ENCODE measurements at places on chromosomes 5 and 9.

- no peak for DNase-seq
Measured at GRCh38 chr5:58182287-58182841, 277.5 kb downstream of the PLK2 start.

GRCh38 chr9:110143950-110144545, 63.9 kb downstream of the C9orf152 start:
- no peak for DNase-seq

- DNase-seq, result no peak
Measured at GRCh38 chr9:118809160-118809625, 560.0 kb downstream of the BRINP1 start.

DNA sequence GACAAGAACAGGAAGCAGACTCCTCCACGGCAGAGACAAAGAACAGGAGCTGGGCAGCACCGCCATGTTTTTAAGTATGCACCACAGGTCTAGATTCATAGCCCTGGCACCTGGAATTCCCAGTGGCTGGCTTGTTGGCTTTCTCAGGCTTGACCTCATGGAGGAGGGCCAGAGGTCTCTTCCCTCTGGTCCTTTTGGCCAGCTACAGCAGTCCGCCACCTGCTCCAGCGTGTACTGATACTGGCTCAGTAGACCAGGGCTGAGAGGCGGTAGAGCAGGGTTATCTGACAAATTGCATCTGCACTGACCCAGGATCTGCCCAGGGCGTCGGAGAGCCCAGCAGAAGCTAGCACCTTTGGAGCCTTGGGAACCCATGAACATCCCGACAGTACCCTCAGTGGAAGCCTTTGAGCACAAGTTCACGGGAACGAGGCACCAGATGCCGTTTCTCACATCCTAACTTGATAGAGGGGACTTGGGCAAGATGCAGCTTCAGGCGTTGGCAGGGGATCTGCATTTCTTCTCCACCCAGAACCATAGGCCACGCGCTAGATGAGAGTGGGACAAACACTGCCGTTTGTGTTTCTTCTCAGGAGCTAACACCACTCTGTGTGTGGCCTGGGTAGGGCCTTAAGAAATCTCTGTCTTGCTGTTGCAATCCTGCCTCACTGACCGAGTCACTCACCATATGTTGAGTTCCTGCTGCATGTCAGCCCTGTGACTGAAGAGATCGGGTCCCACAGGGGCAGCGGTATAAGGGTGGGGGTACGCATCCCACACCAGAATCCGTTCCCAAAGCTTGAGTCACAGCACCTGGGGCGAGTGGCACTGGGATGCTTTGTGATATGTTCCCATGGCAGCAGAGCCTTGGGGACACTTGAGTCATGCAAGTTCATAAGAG, 90.3 kb upstream of the OTULINL start:
- no peak for DNase-seq

DNA sequence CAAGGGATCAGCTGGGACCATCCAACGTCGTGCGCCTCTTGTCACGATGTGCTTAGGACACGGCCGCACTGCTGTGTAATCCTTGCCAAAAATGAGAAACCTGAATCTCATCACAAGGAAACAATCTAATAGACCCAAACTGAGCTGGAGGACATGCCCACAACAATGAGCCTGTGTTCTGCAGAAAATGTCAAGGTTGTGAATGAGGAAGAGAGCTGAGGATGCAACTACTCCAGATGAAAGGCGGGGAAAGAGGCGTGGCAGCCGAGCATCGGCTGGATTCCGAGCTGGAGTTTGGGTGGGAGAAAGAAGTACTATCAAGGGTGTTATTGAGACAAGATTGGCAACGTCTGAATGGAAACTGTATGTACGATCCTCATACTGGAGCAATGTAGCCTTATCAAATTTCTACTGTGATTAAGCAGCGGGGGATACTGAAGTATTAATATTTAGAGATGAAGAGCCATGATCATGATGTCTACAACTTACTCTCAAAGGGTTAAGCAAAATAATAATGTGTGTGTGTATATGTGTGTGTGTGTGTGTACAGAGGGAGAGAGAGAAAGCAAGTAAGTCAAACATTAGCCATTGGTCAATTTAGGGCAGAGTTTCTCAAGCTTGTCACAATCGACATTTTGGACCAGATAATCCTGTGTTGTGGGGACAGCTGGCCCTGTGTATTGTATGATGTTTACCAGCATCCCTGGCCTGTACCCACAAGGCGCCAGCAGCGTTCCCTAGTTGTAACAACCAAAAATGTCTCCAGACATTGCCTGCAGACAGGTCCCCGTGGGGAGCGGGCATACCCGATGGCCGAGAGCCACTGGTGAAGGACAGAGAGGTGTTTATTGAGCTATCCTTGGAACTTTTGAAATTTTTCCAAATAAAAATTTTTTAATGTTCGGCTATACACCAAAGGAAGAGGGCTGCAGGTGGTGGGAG, 46.5 kb downstream of the DUSP1 start:
- DNase-seq, result no peak

- DNase-seq, result no peak
Measured at GRCh38 chr5:37720550-37720952, 119.3 kb downstream of the GDNF start.

GRCh38 chr9:1490341-1491232, 440.4 kb downstream of the DMRT2 start:
- DNase-seq, result no peak

GRCh38 chr5:64790210-64790609, 21.5 kb downstream of the CWC27 start:
- DNase-seq, result no peak

GRCh38 chr5:74240783-74241750, 399.5 kb downstream of the ENC1 start:
- no peak for DNase-seq

DNA sequence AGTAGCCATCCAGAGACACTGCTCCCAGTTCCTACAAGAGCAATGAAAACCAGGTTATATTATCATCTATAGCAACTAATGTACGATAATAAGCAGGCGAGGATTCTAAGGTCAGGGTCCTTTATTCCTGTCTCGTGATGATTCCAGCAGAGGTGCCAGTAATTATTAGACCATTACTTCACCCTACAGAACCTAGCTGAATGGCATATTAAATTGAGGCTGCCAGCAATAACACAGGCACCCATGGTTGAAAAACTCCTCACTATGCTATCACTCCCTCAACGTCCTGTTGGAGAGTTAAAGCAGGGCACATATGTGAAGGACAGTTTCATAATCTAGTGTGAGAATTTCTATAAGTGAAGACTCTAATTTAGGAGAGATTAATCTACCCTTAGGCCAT, 29.7 kb downstream of the DCAF12 start:
- DNase-seq, result no peak

GRCh38 chr5:73780302-73781080, 154.5 kb downstream of the ARHGEF28 start:
- DNase-seq, result no peak

- no peak for DNase-seq
Measured at GRCh38 chr9:13715430-13715829, 435.9 kb upstream of the MPDZ start.

DNA sequence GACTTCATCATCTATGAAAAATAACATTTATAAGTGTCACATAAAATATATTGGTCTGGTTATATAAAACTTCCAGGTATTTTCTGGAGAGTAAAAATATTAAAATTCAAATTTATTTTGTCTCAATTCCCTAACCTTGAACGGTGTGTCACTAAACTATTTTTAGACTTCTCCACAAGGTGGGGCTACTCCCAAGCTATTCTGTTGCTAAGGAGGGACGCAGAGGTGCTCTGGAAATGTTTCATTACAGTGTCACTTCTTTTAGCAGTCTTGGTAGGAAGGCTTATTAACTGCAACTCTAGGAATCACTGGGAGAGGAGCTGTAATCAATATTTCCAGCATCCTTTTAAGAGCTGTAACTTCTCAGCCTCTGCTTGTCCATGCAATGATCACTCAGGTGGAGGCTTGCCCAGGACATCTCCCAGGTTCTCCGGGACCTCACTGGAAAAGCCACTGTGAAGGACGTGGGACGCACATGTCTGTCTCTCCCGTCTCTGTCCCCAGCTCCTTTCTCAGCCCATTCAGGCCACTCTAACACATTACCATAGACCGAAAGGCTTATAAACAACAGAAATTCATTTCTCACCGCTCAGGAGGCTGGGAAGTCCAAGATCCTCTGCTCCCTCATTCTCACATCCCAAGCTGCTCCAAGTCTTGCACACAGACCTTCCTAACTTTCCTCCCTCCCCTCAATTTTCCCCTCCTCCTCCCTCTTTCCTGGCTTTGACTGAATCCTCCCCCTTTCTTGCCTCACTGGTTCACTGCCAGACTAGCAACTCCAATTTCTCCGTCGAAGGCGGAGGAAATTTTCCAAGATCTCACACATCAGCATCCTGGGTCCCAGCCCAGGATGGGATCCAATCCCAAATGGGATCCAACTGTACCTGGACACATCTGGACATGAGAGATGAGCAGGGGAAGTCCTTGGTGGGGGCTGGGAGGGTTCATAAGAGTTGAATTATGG, 32.7 kb upstream of the DNAH5 start:
- DNase-seq, result no peak

- DNase-seq, result no peak
Measured at GRCh38 chr9:14313951-14314423, at the start of gene NFIB. TSS of gene NFIB (minus strand) at chr9:14314141. CDS start at chr9:14313511, 630 bp downstream.

- no peak for DNase-seq
Measured at GRCh38 chr9:107051392-107051791, 188.4 kb downstream of the ZNF462 start.

DNA sequence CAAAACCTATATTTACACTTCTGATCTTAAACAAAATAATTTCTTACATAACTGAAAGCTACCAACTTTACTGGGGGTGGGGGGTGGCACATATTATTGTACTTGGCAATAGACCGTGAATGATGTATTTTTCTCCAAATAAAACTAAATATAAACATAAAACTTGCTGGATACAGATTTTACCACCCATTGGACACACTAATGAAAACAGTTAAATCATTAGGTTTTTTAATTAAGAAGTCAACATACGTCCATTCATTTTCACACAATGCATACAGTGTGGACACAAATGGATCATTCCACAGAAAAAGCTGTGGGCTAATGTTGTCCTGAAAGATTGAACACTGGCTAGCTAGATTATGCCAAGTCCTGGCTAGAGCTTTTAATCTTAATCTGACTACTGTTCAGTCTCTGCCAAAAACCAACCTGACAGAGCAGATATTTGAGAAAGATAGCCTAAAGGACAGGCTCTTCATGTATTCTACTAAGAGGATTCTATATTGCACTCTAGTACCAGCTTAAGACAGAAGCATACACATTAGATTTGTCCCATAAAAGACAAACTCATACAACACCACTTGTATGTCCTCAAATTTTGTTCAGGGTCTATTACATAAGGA, 118.1 kb downstream of the SIL1 start:
- no peak for DNase-seq

DNA sequence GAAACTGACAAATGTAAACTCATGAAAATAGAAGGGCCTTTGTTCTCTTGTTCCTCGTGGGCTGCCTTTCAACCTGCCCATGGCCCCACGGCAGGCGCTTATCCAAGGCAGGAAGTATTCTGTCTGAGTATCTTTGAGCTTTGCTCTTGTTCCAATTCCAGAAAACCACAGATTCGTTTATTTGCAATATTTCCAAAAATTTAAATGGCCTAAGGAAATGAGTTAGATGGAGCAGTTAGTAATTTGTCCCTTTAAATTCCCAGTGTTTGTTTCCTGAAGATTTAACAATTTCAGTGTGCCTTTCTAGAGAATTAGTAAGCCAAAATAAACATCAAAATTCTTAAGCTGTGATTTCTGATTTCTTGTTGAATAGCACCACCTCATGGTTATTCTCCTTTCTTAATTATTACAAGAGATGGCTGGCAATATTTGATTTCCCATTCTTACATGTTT, 299.4 kb upstream of the RASA1 start:
- DNase-seq, result no peak

DNA sequence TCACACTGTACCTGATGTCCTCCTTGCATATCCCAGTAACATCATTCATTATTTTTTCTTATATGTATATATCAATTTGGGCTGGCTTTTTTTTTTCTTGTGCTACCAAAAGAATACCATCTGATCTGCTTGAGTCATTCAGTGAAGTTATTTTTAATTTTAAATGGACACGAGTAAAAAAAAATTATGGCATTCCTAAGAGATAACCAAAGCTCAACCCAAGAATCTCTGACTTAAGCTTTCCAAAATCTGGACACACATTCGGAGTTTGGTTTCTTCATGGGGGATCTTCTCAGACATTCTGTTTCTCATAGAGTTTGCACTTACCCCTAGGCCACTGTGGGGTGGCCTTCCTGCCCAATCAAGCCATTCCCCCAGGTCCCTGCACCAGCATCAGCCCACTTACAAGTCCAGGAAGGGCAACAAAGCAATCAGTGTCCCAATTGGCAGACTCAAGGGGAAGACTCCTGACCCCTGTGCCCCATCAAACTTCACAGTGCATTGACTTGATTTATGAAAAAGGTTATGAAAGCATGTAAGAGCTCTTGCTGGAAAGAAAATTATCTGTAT, 49.2 kb upstream of the SPDL1 start:
- no peak for DNase-seq

DNA sequence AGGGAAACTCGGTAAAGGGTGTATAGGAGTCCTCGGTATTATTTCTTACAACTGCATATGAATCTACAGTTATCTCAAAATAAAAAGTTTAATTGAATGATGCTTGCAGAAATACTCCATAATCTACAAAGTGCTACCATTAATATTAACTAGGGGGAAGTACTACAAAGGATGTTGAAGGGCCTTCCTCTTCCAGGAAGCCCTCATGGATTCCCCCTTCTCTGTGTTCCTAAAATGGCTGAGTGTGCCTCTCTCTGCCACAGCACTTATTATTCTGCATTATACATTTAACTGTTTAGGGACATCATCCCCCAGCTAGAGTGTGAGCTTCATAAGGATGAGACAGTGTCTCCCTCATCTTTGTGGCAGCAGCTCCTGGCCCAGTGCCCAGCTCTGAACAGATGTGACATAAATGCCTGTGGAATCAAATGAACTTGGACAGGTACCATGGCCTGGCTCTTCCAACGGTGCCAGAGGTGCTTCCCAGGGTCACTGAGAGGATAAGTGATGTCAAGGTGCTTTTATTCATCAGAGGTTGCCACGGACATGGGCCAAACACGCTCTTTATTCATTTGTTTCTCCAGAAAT, 99.5 kb downstream of the PAX5 start:
- no peak for DNase-seq

GRCh38 chr9:96508227-96508940, 58.4 kb downstream of the HABP4 start:
- DNase-seq, result no peak

GRCh38 chr5:155027993-155028629, 14.6 kb downstream of the KIF4B start:
- DNase-seq, result no peak

GRCh38 chr5:149456597-149457392, 77.7 kb upstream of the IL17B start:
- no peak for DNase-seq

DNA sequence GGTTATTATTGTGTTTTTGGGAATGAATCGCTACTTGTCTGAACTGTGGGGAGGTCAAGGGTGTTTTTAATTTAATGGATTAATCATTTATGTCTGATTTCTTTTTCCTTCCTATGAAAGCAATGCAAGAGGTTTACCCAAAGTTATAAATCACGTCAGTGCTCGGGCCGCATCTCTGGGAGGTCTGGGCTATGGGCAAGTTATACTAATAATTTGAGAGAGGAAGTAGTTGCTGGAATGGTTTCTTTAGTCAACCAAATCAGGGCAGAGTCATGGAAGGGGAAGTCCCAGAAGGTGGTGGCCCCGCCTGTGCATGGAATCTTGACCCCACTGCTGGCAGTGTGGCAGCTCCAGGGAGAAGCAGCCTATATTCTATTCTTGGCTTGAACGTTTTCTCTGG, 180.2 kb downstream of the HSPA4 start:
- no peak for DNase-seq
